ENCODE measurements at places on chromosomes 5 and 9. TPM values are rescaled to one million over a fixed set of nuclear protein-coding genes. Genes with fewer than 3 reads are reported as not detected.

DMGDH gene
- 8.0 TPM for total RNA-seq

DOCK8 gene
- 31.4 TPM for total RNA-seq

NUTM2F gene
- not detected for total RNA-seq

ZCCHC10 gene
- total RNA-seq, result 15.0 TPM

WWC1 gene
- total RNA-seq, result 2.1 TPM

SAXO1 gene
- 0.49 TPM for total RNA-seq

IFNA21 gene
- not detected for total RNA-seq

PAEP gene
- not detected for total RNA-seq

HNRNPAB gene
- 88.0 TPM for total RNA-seq

PDCD1LG2 gene
- total RNA-seq, result 3.0 TPM

DNA sequence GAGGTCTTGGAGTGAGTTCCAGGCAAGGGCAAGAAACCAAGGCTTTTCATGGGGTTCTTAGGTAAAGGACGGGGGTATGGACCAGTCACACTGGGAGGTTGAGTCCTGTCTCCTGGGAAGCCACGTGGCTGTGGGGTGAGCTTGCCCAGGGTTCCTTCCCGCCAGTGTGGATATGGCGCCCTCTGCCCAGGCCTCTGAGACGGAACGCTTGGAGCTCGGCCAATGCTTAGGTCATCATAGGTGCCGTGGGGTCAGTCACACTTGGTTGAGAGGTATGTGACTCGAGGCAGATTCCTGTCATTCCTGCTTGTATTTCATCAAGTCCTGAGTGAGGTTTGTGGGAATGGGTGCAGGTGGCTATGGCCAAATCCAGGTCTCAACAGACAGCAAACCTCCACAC, 46.2 kb downstream of the TENT4A start:
- no peak for DNase-seq

DNA sequence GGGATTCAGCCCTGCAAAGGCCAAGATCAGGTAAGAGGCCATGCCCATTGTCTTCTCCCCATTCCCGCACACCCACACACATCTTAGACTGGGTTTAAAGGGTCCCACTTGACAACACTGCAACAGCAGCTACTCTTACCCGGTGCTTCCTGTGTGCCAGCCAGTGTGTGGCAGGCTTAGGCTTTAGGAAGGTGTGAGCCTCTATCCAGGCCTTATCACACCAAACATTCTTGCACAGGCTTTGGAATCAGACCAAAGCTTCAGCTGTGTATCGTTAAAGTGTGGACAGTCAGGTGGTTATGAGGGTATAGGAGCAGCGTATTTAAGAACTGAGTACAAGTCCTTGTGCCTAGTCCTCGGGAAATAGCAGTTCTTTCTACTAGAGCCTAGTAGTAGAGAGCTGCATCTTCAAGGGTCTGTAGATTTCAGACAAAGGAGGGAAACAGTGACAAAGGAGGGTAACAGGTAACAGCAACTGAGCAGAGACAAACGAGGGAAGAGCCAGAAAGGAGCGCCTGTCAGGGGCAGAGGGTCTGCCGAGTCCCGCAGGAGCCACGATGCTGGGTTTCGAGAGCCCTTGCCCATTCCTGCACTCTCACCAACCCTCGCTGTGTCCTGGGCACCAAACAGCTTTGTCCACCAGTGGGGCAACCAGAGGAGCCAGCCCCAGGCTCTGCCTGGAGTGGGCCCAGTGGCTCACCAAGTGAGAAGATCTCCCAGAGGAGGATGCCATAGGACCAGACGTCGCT, 30.9 kb downstream of the CSF1R start:
- DNase-seq, result no peak

DNA sequence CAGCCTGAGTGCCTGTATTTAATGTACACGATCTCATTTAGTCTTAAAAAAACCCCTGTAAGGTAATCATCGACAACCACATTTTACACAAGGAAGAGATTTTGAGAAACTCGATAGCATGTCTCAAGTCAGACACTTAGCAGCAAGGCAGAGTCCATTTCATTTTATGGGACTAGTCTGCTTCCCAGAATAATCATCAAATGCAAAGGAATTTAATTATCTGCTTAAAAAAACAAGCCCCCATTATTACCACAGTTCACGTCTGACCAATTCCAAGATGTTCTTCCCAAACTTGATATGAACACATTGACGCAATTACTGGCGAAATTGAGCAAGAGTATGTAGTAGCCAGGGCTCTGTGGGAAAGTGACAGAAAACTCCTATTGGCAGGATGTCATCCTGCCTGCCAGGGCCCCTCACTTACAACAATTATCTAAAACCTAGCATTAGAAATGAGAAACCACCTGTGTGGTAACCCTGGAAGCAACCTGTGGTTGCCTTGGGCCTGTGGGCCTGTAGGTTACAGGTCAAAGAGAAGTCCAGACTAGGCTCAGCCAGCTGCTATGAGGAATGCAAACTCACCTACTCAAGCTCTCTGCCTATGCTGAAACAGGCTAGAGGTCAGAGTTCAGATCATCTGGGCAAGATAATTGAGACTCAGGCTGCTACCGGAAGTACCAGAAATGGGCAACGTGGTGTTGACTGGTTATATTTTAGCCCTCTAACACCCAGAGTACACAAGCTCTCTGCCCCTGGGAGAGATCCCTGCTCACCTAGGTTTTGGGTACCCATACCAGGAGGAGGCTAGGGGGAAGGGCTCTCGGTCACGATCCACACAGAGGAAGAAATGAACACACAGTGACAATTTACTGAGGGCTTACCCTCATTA, 1.6 kb downstream of the B4GALT1 start:
- DNase-seq, result no peak

GRCh38 chr5:891837-892393, 686 bp downstream of the BRD9 start:
- no peak for DNase-seq

DNA sequence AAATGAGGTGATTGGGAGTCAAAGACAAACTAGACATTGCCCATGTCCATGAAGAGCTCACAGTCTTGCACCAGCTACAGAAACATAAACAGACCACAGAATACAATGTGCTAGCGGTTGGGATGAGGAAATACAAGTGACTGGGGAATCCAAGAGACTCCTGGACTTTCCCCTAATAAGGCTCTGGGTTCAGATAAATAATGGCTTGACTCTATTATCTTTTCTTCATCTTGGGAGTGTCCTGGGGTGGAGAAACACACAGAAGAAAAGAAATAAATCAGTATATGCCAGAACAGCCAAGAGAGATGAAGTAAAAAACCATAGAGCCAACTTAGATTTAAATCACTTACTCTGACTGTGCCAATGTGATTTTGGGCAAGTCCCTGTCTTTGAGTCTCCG, 227.8 kb downstream of the PAPPA start:
- DNase-seq, result no peak

DNA sequence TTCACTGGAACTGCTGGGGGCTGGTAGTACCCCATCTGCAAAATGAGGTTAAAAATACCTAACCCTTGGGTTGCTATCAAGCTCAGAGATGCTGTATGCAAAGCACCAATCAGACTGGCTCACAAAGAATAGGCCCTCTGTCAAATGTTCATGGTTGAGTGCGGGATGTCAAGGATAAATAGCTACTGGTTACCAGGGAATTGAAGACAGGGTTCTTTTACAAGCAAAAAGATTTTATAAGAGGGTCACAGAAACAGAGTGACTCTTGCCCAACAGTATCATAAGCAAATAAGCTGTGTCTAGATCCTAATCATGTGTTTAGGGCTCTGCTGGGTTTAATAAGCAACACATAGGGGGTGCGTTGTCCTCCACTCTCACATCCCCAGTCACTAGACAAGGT, 11.9 kb downstream of the SYK start:
- no peak for DNase-seq

DNA sequence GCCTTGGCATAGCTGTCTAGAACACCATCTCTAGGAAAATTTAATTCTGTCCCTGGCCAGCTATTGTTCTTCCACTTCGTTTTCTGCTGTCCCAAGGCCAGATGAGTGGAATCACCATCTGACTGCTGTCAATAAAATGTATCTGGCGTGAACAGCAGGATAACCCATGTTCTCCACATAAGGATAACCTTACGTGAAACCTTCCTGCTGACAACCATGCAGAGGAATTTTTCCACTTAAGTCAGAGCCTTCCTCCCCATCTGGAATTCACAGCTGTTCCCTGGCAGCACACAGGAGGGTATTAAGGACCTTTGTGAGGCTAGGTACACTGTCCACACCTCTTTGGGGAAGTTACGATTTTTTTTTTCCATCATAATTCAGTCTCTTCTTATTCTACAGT, 28.6 kb downstream of the RNF44 start:
- DNase-seq, result no peak

DNA sequence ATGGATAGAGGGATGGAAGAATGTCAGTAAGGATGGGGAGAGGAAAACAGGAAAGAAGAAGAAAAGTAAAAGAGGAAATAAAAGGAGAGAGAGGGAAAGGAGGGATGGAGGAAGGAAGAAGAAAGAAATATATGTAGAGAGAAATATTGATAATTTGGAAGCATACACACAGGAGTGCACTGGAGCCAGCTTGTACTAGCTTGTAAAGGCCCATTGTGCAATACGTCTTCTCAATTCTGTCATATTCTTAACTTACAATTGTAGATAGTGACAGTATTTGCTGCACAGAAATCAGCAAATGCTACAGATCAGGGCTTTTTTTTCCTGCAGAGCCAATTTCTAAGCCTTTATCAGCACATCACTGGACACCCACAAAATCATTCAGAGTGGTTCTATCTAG, 458.8 kb upstream of the WWC1 start:
- DNase-seq, result no peak

DNA sequence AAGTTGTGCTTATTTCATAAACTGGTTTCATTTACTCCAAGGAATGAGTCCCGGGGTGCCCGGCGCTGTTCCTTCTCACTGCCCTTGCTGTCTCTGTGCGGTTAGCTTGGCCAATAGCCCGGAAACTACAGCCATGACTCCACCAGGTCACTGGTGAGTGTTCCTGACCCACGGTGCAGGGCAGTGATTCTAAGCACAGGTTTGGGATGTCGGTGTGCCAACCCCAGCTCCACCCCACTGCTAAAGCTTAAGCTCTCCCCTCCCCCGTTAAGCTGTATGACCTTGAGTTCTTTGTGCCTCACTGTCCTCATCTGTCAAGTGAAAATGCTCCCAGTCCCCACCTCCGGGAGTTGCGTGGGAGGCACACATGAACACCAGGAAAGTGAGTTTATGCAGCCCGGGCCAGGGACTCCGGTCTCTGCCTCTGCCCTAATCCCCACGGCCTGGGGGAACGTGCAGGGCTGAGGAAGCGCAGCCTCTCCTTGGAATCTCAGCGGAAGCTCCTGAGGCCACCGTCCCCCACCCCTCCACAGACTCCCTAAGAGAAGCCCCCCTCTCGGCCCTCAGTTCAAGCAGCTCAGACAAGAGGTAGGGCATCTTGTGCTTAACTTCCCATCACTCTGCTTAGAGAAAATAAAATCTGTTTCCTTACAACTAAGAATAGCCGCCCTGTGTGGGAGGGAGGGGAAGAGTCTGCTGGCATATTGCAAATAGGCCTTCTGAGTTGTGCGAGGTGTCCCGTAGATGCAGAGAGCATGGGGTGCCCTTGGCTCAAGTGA, 92.0 kb upstream of the RAI14 start:
- DNase-seq, result no peak

DNA sequence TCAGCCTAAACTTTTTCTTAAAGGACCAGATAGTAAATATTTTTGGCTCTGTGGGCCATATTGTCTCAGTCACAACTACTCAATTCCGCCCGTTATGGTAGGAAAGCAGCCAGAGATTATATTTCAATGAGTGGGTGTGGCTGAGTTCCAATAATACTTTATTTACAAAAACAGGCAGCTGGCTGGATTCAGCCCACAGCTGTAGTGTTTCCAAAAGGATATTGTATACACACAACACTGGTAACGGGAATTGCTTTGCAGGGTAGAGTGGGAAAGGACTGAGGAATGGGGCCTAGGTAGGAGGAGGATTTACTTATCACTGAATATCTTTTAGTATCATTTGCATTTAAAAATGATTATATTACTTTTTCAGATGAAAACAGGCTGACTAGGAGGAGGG, 21.0 kb downstream of the GCNT4 start:
- no peak for DNase-seq

- no peak for DNase-seq
Observed at GRCh38 chr9:89598926-89599325, 5.9 kb upstream of the GADD45G start.

DNA sequence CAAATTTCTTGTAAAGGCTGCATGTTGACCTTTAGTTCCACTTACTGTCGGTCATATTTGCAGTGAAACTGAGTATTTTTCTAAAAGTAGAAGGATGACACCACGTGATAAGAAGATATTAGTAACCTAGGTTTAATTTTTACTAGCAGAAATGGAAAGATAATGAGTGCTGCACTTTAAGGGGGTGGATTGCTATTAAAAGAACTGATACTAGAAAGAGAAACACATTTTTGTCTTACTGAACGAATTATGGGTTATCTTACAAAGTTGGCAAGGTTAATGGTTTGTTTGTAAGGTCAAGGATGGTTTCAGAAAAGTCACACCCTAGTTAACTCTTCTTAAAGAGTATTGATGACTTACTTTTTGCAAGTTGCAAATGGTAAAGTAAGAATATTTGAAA, 2.4 kb downstream of the MACIR start:
- no peak for DNase-seq

GRCh38 chr5:168324859-168325630, 33.6 kb downstream of the WWC1 start:
- DNase-seq, result no peak

GRCh38 chr9:91029650-91030361, 228.2 kb downstream of the SYK start:
- no peak for DNase-seq

DNA sequence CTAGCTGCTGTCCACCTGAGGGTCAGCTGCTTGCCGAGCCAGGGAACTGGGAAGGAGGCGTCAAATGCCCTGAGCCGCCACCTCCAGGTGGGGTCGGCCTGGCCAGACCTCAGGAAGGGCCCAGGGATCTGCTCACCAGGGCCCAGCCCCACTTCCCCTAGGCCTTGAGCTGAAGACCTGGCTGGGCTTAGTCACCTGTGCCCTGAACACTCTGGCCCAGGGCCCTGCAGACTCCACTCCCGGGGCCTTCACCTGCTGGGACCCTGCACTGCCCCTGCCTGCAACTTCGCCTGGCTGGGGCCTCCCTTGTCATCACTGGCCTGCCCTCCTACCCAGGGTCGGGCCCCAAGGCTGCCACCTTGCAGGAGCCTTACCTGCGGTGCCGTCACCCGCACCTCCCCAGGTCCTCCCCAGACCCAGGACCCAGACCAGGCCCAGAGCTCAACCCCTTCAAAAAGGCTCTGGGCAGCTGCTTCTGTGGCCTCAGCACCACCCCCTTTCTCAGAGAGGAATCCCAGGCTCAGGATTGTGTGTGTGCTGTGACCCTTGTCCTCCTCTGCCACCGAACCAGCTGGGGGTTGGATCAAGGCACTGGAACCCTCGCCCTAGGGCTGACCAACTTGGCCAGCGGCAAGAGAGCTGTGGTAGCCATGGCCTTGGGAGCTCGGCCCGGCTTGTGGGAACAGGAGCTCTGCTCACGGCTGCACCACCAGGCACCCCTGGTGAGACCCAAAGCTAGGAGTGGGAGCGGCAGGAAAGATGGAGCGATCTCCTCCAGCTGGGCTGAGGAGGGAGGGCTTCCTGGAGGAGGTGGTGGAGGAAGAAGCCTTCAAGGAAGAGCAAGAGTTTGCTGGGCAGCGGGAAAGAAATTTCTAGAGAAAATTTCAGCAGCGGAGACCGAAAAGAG, 1.2 kb upstream of the NELFB start:
- no peak for DNase-seq
